ENCODE measurements at places on chromosomes 7 and 10.

DNA sequence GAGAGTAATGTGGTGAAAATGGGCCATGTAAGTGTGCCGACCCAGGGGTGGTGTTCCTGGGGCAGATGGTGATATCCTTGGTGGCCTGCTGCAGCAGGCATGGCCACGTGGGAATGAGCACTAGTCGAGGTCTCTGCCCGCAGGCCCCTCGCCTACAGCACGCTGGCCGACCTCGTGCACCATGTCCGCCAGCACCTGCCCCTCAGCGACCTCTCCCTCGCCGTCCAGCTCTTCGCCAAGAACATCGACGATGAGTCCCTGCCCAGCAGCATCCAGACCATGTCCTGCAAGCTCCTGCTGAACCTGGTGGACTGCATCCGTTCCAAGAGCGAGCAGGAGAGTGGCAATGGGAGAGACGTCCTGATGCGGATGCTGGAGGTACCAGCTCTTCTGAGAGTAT, 30.3 kb downstream of the TRRAP start:
- DNase-seq: no peak

DNA sequence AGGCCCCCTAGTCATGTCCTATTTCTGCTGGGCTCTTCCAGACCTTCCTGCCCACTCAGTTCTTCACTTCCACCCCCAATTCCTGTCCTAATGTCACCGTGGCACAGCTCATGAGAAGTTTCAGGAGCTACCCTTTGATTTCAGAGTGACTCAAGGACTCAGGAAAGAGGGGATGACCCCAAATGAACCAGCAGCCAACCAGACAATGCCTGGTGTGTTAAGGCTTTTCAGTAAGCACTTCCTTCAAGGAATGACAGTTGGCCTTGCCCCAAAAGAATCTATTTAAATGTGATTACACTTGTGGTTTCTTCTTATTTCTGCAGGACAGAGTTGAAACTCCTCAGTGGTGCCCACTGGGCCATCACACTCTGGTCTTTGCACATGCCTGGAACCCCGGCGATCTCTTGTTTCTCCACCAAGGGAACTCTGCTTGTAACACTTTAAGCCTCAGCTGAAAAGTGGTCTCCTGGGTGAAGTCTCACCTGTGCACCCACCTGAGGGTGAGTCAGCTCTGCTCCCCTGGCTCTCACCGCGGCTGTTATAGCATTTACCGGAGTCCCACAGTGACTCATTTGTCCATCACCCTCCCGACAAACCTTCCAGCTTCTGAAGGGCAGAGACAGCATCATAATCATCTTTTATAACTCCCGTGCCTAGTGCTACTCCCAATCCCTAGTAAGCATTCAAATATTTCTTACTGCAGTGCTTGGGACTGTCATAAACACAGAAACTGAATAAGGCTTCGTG, 123.0 kb upstream of the SVIL start:
- DNase-seq: no peak

DNA sequence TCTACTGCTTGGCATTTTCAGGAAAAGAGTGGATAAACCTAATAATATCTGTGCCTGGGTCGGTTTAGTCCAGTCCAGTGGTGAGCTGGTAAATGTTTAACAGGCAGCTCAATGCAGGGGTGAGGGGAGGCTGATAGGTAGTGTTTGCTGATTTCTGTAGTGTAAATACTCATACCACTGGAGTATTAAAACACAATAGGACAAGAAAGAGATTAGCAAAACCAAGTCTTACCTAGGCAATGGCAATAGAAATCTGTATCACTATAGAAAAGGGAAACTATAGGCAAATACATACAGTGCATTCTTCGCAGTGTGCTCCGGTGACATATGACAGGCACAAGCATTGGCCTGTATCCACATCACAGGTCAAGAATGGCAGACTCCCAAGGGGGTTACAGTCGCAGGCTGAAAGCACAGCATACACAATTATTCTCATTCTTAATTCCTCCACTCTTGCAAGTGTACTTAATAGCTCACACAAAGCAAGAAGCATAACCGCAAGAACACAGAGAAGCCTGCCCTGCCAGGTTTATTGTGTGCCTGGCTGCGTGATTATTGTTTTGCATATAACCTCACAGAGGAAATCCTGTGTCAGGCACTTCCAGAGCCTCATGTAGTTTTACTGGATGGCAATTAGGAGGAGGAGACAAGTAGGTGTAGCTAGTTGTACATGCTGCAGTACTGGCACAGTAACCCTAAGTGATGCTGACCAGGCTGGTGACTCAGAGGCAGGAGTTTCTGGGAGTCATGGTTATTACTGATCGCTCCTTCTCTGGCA, 35.0 kb downstream of the LAMB4 start:
- DNase-seq: no peak

DNA sequence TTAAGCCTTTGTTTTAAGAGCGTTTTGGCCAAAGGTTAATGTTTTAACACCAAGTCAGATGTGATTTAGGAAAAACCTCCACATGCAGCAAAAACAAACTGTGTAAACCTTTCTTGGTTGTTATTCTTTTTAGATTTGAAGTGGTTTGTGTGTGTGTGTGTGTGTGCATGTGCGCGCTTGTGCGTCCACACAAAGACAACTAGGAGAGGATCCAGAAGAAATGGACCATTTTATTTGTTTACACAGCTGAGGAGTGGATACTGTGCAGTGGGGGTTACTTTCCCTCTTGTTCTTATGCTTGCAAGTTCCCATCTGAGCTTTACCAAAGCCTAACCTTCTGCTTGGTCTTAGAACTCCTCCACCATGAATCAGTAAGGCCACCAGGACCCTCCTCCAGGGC, 20.0 kb downstream of the TCF7L2 start:
- DNase-seq: no peak

DNA sequence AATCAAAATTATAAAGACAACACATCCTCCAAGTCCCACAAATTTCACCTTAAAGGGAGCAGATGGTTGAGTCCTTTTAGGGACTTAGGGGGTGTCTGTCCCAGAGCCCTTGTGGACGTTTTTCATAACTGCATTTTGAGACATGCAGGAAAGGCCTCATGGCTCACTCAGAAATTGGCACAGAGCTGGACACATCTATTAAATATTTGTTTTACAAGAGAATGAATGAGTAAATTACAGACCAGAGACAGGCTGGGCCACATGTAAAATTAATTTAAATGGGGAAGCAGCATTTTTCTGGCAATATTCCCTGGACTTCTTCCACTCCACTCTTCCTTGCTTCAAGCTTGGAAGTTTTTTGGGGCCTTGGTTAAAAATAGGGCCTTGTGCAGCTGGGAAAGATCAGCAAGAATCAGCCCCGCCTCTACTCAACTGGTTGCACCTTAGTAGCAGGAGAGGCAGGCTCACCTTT, 20.0 kb downstream of the LAMB1 start:
- DNase-seq: no peak

DNA sequence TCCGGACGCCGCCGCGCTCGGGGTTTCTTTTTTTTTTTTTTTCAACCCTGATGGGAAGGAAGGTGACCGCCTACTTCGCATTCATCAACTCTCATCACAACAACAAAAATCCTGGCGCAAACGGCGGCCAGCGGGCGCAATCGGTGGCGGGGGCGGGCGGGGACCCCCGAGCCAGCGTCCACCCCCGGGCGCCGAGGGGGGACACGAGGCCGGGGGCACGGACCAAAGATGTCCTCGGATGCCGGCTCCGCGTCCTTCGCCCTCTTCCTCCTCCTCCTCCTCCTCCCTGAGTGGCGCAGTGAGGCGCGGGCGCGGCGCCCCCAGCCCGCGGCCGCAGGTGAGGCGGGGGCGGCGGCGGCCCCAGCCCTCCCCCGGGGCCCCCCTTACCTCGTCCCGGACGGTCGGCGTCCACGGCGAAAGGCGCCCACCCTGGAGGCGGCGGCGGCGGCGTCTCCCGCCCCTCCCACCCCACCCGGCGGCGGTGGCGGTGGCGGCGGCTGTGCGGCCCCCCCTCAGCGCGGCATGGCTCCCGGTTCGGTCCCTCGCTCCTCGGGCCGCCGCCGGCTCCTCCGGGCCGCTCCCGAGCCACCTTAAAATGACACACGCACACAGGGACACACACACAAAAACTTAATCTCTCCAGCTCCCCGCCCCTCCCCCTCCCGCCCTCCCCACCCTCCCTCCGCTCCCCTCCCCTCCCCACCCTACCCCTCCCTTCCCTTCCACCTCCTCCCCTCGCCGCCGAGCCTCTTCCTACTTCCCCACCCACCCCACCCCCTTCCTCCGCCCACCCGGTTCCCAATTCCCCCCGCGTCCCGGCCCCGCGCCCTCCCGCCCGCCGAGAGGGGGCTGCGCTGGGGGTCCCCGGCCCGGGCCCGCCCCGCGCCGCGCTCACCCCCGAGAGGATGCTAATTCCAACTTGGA, at the start of gene CTBP2:
CTBP2 (minus strand) TSS at position 632 of the 924 bp plus-strand sequence.
- peak; percentile 56 for DNase-seq

GRCh38 chr7:7176406-7177043, 5.8 kb upstream of the C1GALT1 start:
- no peak for DNase-seq

- DNase-seq: no peak
Measured at GRCh38 chr7:47328392-47329319, 253.3 kb downstream of the TNS3 start.

- no peak for DNase-seq
Measured at GRCh38 chr7:42082144-42082543, 154.9 kb downstream of the GLI3 start.

GRCh38 chr10:24901686-24902399, 50.6 kb downstream of the PRTFDC1 start:
- DNase-seq: no peak

DNA sequence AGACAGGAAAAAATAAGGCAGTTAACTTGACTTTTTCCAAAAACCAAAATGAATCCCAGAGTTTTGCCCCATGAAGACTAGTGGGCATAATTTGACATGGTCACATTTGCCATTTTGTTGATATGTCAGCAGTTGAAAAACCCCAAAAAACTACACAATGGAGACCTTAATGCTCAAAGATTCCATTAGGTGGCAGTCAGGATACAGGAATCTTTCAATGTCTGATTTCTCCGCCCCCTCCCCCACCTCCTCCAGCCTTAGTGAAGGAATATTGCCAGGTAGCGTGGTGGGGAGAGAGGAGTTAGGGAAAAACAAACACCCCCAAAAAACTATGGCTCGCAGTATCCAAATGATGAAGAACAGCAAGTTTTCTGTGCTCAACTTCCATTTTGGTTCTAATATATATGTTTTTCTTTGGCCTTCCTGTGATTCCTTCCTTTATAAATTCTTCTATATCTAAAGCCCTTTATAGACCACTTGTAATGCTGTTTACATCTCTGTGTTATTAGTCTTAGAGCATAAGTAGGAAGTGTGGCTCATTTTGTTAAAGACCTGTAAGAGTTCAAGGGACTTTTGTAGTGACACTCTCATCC, 6.7 kb upstream of the SMNDC1 start:
- no peak for DNase-seq

DNA sequence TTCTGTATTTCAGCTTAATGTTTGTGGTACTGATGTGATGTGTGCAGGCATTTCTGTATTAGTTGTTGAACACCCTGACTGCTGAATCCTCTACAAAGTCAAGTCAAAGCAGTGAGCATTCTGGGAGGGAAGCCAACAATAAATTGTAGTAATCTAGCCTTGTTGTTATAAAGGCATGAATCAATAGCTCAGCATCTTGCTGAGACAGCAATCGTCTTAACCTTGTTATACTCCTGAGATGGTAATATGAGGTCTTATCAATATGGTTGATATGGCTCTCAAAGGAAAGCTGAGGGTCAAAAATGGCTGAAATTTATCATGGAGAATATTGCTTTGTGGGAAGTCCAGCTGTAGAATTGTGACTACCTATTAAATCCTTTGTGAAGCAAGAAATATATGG, 299.4 kb downstream of the DNAJB9 start:
- no peak for DNase-seq

DNA sequence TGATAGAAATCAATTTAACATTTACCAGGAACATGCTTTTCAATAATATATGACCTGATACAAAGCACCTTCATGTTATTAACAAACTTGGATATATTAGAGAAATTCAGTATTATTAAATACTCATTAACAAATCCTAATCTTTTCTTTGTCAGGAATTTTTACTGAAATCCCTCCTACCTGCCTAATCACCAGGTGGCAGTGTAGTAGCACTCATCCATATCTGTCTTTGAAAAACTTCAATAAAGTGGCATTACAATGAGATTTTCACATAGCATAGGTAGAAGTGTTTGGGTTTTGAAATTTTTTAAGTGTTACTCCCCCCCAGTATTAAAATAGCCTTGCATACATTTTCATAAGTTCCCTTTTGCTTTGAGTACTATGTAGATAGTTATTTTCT, 1246.6 kb upstream of the LRRN3 start:
- no peak for DNase-seq

DNA sequence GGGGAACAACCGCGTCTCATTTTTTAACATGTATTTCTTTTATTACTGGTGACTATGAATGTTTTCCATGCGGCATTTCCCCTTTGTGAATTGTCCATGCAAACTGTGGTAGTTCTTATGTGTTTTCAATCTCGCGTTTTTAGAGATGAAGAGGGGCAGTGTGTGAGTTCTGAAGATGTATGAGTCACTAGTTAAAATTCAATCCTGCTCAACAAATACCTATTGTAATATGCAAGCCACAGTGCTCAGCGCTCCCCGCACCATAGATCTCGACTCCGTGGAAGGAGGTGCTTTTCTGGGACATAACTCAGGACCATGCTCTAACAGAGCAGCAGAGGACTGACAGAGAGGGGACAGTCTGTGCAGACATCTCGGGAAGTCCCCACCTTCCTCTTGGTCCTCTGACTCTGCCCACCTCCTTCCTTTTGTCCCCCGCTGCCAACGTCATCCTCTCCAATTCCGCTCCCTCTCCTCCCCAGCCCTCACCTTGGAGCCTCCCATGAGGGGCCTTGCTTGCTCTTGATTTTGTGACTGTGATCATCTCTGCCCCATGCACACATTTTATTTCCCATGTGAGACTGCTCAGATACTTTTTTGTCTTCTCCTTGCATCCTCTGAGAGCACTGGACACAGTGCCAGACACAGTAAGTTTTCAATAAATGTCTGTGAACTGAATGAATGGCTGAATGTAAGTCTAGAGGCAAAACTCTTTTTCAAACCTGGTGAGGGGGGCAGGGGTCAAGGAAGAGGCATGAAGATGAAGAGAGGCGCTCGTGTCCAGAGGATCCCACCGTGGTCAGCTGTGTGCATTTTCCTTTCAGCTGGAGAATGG, 42.7 kb upstream of the PLEKHA1 start:
- no peak for DNase-seq

GRCh38 chr7:93284908-93285307, 52.7 kb downstream of the VPS50 start:
- no peak for DNase-seq

DNA sequence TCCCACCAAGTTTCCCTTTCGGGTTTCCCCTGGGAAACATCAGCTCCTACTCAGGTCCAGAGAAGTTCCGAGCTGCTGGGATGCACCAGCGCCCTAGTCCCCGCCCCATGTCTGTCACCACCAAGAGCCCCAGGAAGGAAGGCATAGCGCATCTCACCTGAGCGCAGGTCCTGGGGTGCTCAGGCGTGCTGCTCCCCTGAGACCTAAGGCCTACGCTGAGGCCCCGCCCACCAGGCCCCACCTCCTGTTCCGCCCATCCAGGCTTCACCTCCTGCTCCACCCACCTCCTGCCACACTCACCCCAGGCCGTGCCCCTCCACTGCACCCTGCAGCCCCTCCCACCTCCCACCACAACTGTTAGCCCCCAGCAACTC, 1.2 kb upstream of the TFR2 start:
- DNase-seq: peak; percentile 89
